HS-5 (cell line): ENCODE measurements at places on chromosomes 16 and 17.

DNA sequence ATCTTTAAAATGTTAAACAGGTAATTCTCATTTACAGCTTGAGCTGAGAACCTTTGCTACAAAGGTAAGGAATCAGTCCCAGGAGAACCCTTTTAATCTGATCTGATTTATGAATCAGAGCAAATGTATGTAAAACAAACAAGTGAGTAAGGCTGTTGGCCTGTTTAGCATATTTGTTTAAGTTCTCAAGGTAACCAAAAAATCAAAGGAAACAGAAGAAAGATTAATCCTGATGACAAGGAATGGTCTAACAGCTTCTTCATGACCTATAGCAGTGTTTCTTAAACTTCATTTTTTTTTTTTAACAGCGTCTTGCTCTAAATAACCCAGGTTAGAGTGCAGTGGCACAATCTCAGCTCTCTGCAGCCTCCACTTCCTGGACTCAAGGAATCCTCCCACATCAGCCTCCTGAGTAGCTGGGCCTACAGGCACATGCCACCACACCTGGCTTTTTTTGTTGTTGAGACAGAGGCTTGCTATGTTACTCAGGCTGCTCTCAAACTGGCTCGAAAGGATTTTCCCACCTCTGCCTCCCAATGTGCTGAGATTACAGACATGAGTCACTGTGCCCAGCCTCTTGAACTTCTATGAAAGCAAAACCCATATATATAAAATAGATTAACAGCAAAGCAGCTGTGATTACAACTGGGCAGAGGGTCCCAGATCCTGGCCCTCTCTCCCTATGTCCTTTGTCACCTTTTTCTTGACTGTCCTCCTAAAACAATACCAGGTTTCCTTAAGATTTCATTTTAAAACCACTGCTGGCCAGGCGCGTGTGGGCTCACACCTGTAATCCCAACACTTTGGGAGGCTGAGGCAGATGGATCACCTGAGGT is 5.1 kb upstream of the JPT1 start:
- DNase-seq, result no peak

DNA sequence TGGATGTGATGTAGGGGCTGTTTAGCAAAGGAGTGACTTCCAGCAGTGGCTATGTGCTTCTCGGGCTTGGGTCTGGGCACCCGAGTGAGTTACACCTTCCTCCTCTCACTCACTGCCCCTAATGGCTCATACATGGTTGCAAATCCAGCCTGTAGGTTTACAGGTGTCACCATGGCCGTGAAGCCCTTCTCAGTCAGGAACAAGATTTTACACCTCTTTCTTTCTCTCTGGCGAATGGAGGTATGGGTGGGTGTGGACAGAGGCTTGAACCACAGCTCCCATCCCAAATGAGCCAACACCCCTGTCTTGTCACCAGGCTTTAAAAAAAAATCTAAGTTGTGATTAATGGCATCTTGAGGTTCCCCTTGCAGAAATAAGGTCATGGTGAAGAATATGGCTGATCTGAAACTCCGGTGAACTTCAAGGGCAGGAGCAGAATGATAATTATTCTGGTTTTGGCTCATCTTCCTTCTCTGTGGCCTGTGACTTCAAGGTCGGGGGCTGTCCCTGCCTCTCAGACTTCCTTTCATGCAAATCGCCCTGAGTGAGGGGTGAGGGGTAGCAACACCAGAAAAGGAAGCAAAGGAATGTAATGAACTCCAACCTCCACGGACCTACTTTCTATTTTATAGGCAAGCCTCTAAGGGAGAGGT is 331.2 kb downstream of the MAF start:
- DNase-seq, result no peak

DNA sequence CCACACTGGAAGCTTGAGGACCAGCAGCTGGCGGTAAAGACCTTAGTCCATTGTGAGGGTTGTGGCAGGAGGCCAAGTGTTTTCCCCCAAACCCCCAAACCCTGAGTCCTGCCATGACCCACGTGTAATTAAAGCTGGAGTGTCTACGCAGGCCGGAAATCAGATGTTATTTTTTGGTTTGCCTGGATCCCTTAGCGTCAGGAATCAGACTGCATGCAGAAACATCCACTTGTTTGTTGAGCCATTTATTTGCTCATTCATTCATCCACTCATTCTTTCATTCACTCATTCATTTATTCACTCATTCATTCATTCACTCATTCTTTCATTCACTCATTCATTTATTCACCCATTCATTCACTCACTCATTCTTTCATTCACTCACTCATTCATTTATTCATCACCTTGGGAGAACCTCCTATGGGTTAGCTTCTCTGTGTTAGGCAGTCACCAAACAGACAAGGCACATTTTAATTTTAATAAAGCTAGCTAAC is 313.1 kb downstream of the MAF start:
- DNase-seq, result no peak

DNA sequence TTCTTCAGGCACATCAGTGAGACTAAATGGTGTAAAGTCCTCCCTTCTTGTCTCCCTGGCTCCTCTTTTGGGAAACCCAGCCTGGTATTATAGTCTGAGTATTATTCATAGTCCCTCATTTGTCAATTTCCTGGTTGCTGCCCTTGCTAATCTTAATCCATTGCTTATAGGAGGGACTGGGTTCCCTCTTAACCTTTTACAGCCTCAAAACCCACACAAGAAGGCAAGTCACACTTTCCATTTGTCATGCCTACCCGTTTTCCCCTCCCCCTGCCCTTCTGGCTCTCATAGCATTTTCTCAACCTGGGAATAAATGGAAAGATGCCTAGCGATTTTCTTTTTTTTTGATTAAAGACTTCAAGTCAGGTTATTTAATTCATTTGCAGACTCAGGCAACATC is 124.8 kb downstream of the MAP2K6 start:
- DNase-seq, result no peak

- no peak for DNase-seq
Measured at GRCh38 chr16:68319185-68319908, 8.5 kb downstream of the PRMT7 start.

- DNase-seq, result no peak
Measured at GRCh38 chr17:63402431-63403212, 43.5 kb downstream of the CYB561 start.

- no peak for DNase-seq
Measured at GRCh38 chr16:1105888-1106620, 10.0 kb upstream of the C1QTNF8 start.

DNA sequence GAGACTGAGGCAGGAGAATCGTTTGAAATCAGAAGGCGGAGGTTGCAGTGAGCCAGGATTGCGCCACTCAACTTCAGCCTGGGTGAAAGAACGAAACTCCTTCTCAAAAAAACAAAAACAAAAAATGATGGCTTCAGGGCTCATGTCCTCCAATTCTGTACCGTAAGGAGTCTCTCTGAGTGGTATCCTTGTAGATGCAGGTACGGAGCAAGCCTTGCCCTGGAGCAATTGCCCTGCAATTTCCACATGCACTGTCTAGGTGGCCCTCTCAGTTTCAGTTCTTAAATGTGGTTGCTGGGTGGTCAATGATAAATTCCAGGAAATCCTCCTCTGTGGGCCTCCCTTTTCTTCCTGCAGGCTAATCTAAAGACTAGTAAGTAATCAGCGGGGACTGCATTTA is 10.6 kb downstream of the TMEM238L start:
- DNase-seq, result no peak

- DNase-seq, result no peak
Measured at GRCh38 chr17:63142836-63143235, 176.8 kb downstream of the TANC2 start.

GRCh38 chr17:75836605-75837004 is 7.6 kb downstream of the UNC13D start:
- no peak for DNase-seq

DNA sequence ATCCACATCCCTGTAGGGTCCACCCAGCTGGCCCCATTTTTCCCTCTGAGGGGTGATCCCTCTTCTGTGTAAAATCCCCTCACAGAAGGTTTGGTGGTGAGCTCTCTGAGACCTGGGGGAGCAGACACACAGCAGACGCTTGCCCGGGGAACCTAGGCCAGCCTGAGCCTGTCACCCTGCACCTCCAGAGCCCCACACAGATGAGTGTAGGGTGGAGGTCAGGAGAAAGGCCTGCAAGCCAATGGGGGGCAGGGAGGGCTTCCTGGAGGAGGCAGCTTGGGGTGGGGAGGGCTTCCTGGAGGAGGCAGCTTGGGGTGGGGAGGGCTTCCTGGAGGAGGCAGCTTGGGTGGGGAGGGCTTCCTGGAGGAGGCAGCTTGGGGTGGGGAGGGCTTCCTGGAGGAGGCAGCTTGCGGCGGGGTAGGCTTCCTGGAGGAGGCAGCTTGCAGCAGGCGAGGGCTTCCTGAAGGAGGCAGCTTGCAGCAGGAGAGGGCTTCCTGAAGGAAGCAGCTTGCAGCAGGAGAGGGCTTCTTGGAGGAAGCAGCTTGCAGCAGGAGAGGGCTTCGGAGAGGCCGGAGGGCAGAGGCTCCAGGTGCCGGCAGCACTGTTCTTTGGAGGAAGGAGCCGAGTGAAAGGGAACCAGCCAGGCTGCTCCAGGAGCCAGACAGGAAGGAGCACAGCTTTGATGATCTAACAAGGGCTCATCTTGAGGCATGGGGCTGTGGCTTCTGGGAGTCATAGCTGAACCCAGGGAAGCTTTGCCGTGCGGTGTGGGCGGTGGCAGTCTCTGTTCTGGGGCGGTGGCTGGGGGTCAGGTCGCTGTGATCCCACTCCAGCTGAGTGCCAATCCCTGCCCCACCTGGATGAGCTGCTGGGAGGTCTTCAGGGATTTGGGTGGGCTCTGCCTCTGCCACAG is 83.7 kb upstream of the ZNF469 start:
- DNase-seq, result no peak

DNA sequence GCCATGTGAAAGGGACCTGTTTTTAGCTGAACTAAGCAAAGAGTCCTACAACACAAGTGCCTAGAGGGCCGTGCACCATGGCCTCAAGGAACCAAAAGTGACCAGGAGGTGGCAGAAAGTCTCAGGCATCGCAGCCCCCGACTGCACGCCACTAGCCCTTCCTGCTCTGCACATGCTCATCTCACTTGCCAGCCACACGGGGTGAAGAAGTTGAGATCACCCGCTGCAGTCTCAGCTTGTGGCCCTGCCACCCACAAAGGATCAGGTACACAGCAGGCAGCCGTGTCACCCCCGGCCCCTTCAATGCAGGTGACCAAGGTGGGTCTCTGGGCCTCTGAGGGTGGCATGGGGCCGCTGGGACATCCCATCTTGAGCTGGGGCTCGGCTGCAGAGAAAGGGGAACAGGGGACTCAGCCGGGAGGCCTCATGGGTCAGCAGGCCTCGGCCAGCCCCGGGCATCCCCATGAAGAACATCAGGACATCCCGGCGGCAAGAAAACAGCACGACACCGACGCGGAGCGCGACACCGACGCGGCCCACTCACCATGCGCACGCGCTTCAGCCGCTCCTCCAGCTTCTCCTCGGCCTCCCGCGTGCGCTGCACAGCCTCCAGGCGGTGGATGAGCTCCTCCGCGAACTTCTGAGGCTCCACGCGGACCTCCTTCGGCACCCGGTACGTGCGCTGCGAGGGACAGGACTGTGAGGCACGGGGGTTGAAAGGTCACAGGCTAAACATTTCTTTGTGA is 21.0 kb downstream of the PDIA2 start:
- no peak for DNase-seq

- DNase-seq, result no peak
Measured at GRCh38 chr17:67639979-67640378, 77.8 kb upstream of the NOL11 start.

DNA sequence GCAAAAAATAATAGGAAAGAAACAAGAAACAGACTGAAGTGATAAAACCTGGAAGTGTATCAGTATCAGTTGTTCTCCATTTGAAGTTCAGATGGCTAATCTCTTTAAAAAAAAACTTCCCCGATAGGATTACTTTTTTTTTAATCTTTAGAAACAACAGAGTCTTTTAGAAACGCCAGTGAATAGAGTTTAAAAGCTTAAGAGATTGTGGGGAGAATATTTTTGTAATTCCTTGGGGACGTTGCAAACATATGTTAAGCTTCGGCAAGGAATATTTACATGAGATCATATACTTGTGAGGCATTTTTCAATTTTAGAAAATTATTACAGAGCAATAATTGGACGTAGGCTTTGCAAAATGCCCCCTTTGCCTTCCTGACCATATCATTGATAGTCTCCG is 13.2 kb downstream of the MAF start:
- no peak for DNase-seq

- no peak for DNase-seq
Measured at GRCh38 chr16:1630450-1631213, 18.5 kb downstream of the CRAMP1 start.

- no peak for DNase-seq
Measured at GRCh38 chr17:21228111-21228510, 14.2 kb upstream of the TMEM11 start.

DNA sequence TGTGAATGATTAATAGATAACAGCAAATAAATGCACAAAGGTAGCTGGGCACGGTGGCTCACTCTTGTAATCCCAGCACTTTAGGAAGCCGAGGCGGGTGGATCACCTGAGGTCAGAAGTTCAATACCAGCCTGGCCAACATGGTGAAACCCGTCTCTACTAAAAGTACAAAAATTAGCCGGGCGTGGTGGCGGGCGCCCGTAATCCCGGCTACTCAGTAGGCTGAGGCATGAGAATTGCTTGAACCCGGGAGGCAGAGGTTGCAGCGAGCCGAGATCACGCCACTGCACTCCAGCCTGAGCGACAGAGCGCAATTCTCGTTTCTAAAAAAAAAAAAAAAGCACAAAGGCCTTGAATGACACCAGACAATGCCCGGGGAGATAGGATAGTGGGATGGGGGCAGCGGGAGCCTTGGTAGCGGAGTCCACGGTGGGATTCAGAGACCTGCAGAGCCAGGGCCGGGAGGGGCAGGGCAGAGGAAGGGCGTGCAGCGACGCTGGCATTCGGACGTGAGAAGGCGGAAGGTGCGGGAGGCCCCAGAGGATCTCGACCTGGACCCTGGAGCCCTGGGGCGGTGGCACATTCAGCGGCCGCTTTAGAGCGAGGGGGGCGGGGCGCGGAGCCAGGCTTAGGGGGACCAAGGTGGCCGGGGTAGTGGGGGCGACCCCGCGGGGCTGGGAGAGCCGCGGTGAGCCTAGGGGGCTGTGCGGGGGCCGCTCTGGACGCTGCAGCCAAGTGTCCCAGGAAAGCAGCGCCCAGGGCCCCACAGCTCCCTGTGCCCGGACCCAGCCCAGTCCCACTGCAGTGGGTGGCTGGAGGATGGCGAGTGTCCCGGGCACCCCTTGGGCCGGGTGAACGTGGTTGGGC is 999 bp upstream of the FLYWCH2 start:
- no peak for DNase-seq

DNA sequence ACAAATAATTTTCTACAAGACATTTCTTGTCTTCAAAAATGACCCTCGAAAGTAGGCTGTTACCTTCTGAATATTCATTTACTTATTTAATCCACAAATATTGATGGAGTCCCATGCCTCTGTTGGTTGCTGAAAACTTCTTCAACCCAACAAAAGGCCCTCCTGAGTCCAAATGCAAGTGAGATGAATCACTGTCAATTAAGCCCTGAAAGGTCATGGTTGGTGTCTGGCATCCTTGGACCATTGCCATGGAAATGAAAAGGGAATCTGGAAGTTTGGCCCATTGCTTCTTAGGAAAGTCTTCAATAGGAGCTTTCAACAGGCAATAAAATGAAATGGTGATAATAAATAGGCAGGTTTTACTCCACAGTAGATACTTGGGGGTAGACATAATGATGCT is 364.7 kb upstream of the DYNLRB2 start:
- peak; percentile 29 for DNase-seq

GRCh38 chr16:56479469-56479868 is 28.1 kb downstream of the OGFOD1 start:
- DNase-seq, result no peak

- peak; percentile 16 for DNase-seq
Measured at GRCh38 chr16:28974007-28974436, 556 bp upstream of the SPNS1 start.

GRCh38 chr16:10840703-10841102 is 22.1 kb upstream of the TVP23A start:
- DNase-seq, result no peak
